ENCODE measurements at places on chromosomes 6 and 20. TPM values are rescaled to one million over a fixed set of nuclear protein-coding genes. Genes with fewer than 3 reads are reported as not detected.

The TUBE1 gene
- 47.2 TPM for total RNA-seq

DNA sequence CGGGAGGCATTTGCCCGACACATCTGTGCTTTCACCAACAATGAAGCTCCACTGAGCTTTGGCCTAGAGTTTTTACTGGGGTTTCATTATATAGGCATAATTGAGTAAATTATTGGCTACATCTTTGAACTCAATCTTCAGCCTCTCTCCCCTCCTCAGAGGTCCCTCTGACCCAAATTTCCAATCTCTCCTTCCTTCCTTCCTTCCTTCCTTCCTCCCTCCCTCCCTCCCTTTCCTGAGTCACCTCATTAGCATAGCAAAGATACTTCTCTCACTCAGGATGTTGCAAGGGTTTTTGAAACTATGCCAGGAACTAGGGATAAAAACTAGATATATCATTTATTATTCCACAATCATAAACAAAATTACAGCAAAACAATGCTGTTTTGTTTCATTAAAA is 238.2 kb upstream of the PRND start:
- DNase-seq, result no peak
- H3K4me1 ChIP-seq, result no peaks in the 10 kb centered on the region
- H3K36me3 ChIP-seq, result no peaks in the 10 kb centered on the region
- no peak overlapping the region for H3K4me3 ChIP-seq
- no peaks in the 10 kb centered on the region for H3K27me3 ChIP-seq

The HLA-DQB2 gene
- 1.5 TPM for total RNA-seq

The RGS17 gene
- total RNA-seq, result 3.3 TPM

The GJA1 gene
- total RNA-seq, result 44.1 TPM

DNA sequence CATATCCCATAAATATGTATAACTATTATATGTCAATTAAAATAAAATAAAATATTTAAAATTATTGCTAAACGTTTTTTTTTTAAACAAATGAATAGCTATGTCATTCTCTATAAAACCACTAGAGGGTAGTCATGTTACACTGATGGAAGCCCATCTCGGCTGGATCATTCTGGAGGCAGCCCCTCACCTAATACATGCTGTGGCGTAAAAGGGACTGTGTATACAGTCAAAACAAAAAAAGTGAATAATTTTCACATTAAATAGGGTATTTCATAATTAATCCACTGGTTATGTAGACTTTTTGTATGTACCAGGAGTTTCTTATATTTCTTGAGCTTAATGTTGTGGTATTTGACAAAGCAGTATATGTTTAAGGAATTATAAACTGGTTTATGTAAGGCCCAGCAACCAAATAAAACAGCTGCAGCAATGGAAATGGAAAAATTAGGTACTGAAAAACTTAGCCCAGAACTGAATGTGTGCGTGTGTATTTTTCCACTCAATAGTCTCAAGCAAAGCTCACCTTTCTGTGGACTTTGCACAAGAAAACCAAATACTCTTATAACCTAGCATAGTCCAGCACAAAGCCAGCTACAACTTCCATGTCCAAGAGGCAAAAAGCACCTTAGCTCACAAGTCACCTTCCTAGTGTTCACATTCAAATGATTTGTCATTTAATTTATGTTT is 81.7 kb downstream of the COL9A1 start:
- no peak overlapping the region for H3K27ac ChIP-seq
- H3K4me3 ChIP-seq, result no peak overlapping the region
- peaks cover 19% of the 10 kb centered on the region for H3K4me1 ChIP-seq
- H3K27me3 ChIP-seq, result no peaks in the 10 kb centered on the region
- H3K36me3 ChIP-seq, result no peaks in the 10 kb centered on the region

GRCh38 chr6:69593706-69594105 is 203.1 kb downstream of the LMBRD1 start:
- H3K36me3 ChIP-seq, result no peaks in the 10 kb centered on the region
- no peak for DNase-seq
- no peak overlapping the region for H3K4me3 ChIP-seq
- H3K27me3 ChIP-seq, result no peaks in the 10 kb centered on the region
- no peak overlapping the region for H3K27ac ChIP-seq

DNA sequence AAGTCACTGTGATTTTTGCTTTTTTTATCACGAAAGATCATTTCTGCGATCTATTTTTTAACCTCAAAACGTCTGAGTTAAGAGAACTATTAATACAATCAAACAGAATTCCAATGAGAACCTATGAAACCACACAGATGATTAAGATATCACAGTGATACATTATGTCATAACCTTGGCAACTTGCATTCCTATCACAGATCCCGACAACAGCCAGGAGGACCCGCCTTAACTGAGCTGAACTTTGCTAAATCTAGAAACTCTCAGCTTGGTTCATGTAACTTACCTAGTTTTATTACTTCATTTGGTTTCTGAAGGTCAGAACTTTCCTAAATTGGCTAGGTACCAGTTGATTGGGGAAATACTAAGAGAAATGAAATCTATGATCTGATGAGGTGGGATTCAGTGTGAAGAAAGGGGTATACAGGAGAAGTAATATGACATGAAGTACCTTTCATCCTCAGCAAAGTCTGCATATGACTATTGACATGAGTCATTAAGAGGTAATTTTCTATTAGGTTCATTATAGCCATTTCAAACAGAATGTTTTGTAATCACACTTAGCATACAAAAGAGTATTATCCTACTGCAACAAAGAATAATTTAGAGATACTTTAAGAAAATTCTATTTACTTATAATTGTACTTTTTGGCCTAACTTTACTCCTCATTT is 11.2 kb downstream of the LYRM4 start:
- H3K27me3 ChIP-seq, result no peaks in the 10 kb centered on the region
- DNase-seq, result no peak
- no peaks in the 10 kb centered on the region for H3K36me3 ChIP-seq
- H3K4me3 ChIP-seq, result no peak overlapping the region

DNA sequence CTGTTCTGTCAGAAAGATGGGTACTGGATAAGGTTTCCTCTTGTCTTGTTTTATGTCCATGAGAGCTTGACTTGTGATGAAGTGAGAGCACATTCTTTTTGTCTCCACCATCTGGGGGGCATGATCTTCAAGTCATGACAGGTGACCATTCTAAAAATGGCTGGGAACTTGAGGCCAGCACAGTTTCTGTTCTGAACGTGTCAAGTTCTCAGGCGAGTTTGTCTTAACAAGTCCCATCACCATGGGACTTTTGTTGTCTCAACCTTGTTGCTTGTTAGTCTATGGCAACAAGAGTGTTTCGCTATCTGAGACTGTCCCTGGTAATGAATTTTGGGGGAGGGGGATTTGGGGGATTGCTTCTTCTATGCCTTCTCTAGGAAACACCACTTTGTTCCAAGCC is 25.6 kb upstream of the ENPP4 start:
- no peaks in the 10 kb centered on the region for H3K36me3 ChIP-seq
- no peak overlapping the region for H3K4me3 ChIP-seq
- DNase-seq, result no peak

- peak; percentile 19 for DNase-seq
- H3K4me1 ChIP-seq, result no peaks in the 10 kb centered on the region
- no peak overlapping the region for H3K4me3 ChIP-seq
- no peaks in the 10 kb centered on the region for H3K36me3 ChIP-seq
- H3K27me3 ChIP-seq, result no peaks in the 10 kb centered on the region
Measured at GRCh38 chr6:64330694-64331307, 695.2 kb downstream of the PHF3 start.

DNA sequence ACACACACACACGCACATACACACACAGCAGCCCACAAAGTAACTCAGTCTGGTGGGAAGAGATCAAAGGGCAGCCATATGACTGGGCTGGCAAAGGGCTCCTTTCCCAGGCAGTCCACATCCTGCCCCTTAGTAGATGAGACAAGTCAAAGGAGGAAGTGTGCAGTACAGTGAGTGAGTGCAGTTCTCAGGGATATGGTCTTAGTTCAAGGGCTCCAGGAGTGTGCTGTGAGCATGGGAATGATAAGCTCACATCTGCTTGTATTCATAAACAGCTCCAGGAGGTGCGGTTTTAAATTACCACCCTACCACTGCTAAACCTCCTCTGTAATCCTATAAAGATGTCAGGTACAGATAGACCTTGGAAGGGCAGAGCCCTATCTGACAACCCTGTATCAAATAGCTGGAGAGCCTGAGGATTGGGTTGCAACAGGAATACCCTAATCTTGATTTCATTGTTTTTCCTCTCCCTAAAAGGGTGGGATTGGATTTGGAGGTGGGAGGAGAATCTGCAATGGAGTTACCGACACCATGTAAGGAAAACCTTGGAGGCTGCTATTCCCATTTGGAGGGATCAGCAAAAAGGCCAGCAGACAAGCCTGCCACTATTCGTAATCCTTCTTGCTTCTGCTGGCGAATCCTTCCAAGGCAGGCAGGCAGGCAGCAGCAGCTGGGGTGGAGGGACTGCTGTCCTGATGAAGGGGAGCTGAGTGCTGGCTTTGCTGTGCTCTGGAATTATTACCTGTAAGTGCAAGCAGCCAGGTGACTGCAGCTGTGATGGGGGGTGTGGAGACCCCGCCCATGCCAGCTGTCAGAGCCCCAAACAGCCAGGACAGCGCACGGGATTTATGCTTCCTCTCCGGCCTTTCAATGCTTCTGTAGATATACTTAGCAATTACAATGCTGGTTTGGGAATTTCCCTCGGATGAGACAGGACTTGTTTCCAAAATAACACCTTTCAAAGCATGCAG is 342.7 kb downstream of the PRL start:
- peaks cover 13% of the 10 kb centered on the region for H3K4me1 ChIP-seq
- H3K27me3 ChIP-seq, result no peaks in the 10 kb centered on the region
- H3K36me3 ChIP-seq, result no peaks in the 10 kb centered on the region
- H3K27ac ChIP-seq, result peak overlapping the region; percentile 9

The PNPLA1 gene
- total RNA-seq, result 0.21 TPM

DNA sequence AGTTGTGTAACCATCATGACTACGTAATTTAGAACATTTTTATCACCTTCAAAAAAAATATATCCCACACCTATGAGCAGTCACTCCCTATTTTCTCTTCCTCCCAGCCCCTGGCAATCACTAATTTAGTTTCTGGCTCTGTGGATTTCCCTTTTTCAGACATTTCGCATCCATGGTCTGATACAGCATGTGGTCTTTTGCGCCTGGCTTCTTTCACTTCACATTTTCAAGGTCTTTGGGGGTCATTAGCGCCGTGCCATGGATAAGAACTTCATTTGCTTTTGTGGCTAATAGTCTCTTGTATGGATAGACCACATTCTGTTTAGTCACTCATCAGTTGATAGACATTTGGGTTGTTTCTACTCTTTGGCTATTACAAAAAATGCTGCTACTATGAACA is 44.9 kb upstream of the DUSP22 start:
- no peak overlapping the region for H3K4me3 ChIP-seq
- DNase-seq, result no peak
- no peaks in the 10 kb centered on the region for H3K27me3 ChIP-seq
- no peak overlapping the region for H3K27ac ChIP-seq
- H3K36me3 ChIP-seq, result no peaks in the 10 kb centered on the region
- no peaks in the 10 kb centered on the region for H3K4me1 ChIP-seq

The WFDC2 gene
- not detected for total RNA-seq

The GSTA2 gene
- not detected for total RNA-seq

DNA sequence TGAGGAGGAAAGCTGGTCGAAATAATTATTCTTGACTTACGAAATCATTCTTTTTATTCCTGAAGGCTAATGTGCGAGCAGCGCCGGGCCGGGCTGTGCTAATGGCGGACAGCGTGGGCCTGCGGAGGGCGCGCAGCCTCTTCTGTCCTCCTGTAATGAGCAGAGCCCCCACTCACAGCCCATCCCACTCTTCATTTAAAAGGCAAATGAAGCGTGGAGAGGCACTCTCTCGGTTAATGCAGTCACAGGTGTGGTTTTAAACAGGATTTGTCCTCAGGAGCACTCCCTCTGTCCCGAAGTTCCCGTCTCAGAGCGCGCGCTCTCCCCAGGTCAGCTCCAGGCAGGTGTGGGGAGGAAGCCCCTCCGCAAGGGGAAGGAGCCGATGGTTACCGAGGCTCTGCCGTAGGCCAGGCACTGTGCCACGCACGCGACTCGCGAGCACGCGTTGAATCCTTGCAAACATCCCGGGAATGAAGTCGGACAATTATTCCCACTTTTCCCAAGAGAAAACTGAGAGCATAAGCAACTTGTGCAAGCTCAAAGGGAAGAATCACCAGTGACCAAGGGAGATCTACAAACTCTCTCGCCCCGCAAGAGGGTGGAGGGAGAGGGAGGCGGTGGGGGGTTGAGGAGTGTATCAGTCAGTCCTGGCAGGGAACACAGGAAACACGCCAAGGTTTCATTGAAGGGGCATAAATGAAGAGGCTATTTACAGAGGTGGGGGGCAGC is 35.5 kb upstream of the ZFAND3 start:
- no peaks in the 10 kb centered on the region for H3K36me3 ChIP-seq
- peak; percentile 36 for DNase-seq
- H3K27me3 ChIP-seq, result no peaks in the 10 kb centered on the region
- peak overlapping the region; percentile 59 for H3K4me3 ChIP-seq
- peaks cover 18% of the 10 kb centered on the region for H3K4me1 ChIP-seq

The ABT1 gene
- total RNA-seq, result 10.4 TPM

The RGS19 gene
- 26.9 TPM for total RNA-seq

GRCh38 chr20:25992146-25992545 is 295.5 kb upstream of the ZNF337 start:
- no peak for DNase-seq
- no peaks in the 10 kb centered on the region for H3K27me3 ChIP-seq
- H3K4me1 ChIP-seq, result no peaks in the 10 kb centered on the region
- no peaks in the 10 kb centered on the region for H3K36me3 ChIP-seq
- no peak overlapping the region for H3K27ac ChIP-seq
